HepG2 (cell line): ENCODE measurements at places on chromosomes 16 and 17.

DNA sequence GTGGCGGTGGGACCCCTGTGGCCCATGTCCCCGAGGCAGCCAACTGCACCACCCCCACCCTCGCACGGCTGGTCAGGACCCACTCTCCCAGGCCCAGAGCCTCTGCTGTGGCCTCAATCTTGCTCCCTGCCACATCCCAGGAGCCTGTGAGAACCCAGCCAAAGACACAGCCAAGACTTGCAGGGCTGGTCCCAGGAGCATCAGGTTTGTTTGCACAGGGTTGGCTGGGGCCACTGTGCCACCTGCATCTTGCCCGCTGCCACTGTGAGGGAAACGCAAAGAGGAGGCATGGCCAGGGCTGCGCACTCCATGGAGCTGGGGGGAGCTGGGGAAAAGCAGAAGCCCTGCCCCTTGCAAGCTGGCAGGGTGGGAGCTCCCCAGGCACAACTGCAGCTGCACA is 92.5 kb downstream of the SSH2 start:
- DNase-seq = no peak

DNA sequence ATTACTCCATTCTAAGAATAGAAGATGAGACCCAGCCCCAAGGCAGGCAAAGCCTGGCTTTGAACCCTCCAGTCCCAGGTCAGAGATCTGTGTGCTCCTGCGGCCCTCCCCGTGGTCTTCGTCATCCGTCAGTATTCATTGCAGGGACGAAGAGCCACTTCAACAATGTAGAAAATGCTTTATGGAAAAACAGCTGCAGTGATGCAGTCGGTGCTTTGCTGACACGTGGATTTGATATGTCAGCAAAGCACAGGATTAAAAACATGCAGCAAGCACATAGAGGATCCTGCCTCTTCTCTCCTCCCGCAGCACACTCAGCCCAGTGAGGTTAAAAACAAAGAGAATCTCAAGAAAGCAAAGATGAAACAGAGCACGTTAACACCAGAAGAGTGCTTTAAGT is 117.1 kb upstream of the AXIN2 start:
- DNase-seq = no peak

GRCh38 chr16:8565498-8565897 is 24.8 kb downstream of the TMEM114 start:
- no peak for DNase-seq

- no peak for DNase-seq
Measured at GRCh38 chr16:57966204-57966771, 4.6 kb downstream of the CNGB1 start.

GRCh38 chr16:46765050-46765449 is 16.9 kb upstream of the MYLK3 start:
- DNase-seq = no peak
